Activated T-helper 1 cell treated with anti-CD3 and anti-CD28 coated beads, Interleukin-2, amount 50 U/mL, for 16 hours (primary cell): ENCODE measurements at places on chromosomes 11 and 22.

- DNase-seq = no peak
Measured at GRCh38 chr11:62122076-62122475, 1.7 kb upstream of the INCENP start.

DNA sequence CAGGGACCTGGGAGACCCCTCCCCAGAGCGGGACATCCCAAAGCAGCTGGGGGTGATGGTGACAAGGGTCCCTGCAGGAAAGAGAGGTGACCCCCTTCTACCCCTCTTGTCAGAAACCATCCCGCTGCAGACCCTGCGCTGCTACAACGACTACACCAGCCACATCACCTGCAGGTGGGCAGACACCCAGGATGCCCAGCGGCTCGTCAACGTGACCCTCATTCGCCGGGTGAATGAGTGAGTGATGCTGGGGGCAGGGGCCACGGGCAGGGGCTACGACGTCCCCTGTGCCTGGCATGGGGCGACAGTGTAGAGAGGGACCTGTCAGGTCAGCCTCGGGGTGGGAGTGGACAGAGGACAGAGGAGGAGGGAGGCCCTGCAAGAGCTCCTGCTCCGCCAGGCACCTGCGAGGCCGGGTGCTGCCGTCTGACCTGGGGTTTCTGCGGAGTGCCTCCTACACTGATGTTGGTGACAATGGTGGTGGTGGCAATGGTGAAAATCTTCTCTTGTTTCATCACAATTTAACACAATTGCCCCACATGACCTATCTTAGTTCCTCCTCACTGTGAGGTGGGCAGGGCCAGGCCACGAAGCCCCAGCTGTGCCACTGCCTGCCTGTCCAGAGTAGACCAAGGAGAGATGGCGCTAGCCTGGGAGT lies 9.8 kb downstream of the CSF2RB start:
- no peak for DNase-seq

DNA sequence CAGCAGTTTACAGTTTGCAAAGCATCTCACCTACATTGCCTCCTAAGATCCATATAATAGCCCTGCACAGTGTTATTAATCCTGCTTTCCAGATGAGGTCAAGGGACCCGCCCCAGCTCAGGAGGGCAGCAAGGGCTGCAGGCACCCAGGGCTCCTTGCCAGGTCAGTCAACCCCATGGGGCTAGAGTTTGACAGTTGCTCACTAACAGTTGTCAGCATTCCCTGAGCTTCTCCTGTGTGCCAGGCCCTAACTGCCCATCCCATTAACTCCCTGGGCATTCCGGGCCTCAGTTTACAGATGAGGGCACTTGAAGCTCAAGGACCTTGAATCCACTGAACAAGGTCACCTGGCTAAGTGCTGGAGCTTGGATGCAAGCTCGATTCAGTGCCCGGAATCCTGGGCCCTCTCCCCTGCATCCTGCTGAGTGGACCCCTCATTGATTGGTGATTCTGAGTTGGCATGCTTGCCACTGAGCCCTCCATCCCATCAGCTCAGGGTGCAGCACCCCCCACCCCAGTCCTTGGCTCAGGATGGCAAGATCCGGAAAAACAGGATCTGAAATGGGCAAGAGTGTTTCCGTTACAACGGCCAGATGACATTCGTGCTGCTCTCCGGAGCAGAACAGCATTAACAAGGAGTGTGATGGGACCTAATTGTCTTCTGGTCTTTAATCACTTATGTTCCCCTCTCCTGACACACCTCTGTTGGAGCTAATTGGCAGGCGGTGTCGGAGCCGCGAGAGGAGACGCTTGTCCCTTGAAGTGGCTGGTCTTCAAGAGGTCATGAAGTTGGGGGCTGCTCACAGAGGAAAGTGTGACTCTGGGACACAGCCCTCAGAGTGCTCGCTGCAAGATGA lies 87.4 kb upstream of the SHISAL1 start:
- DNase-seq = peak; percentile 2

DNA sequence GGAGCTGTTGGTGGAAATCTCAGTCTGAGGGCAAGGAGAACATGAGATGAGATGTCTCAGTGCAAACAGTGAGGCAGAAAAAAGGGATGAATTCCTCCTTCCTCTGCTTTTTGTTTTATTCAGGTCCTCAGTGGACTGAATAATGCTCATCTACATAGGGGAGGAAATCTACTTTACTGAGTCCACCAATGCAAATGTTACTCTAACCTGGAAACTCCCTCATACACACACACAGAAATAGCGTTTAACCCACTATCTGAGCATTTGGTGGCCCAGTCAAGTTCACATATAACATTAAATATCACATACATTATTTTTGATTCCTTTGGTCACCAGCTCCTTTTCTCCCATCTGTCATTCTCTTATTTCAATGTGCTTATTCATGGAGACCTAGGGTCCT lies 418.8 kb downstream of the TMEM135 start:
- DNase-seq = no peak

DNA sequence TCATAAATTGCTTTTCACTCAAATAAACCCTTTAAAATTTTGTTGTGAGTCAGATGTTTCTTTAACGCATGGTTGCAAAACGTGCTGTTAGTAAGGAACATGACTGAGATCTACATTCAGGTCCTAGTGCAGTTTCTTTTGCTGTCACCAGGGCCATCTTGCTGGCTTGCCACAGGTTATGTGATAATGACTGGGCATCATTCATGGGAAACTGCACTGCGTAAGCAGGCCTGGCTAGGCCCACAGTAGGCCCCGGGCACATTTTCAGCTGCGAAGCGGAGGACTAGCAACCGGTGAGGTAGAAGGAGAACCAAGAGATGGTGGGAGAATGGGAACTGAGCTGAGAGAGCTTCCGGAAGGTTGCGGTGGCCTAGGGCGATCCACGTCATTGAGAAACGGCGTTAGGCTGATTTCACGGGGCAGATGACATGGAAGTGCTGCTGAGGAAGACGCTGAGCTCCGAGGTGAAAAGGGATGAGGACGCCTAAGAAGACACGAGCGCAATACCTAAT lies 3.2 kb upstream of the KLHDC7B start:
- DNase-seq = no peak

GRCh38 chr11:12290477-12290922 lies 86.9 kb upstream of the PARVA start:
- no peak for DNase-seq

DNA sequence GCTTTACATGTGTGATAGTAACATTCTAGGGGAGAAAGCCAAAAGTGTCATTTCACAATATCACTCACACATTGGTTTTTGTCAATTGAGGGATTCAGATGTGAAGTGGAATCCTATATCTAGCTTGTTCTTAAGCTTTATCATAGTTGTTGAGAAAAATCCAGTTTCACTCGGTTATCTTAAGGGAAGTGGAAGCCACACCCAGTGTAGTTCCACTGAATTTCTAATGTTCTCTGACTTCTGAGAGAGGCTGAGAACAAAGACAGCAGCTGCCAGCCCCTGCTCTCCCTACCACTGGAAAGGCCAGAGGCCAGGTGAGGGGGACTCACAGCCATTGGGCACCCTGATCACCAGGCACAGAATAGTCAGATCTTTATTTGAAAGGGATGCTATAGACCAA lies 53.7 kb downstream of the THAP12 start:
- no peak for DNase-seq

DNA sequence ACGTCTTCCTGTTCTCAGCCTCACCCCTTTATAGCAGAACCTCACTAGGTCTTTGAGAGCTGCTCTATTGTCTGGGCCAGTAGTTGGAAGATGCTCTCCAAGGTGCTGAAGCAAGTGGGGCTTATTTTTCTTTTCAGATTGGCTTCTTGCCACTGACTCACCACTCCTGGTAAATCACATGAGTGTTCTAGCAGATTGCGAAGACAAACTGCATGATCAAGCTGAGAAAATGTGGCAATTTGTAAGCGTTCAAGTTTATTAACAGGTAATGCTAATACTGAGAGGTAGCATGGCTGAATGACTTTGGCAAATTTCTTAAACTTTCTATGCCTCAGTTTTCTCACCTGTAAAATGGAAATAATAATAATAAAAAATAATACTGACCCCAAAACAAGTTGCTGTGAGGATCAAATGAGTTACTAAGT lies 59.2 kb downstream of the CACNG2 start:
- no peak for DNase-seq

DNA sequence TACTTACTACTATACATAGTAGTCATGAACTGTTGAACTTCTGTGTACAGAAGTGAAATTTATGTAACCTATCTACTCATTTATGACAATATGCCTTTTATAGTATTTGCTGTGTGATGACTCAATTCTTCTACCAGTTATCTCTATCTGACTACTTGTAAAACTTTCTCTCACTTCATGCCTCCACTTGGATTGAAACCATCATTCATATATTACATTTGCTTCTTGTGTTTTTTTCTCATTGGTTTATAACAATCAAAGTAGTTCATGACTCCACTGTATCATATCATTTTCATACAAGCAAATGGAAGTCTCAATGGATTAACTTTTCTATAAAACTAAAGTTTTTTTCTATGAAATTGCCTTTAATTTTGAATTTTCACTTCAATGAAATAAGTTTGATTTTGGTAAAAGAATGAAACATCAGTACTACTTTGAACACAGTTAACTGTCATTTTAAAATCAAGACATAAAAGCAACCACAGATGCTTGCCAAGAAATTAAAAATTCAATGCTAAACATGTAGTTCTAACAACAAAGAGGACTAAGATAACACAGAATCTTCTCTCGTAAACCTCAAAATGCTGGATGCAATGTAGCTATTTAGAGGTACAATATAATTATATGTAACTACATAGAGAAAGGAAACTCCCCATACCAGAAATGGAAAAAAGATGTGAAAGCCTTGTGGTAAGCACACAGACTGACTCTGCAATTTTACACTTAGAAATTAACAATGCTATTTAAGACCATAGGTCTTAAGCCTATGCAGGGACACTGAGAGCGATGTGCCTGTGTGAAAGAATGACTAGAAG lies 27.6 kb upstream of the EXPH5 start:
- no peak for DNase-seq
